Myocyte (in vitro differentiated cells): ENCODE measurements at places on chromosomes 12 and 14. TPM values are rescaled to one million over a fixed set of nuclear protein-coding genes. Genes with fewer than 3 reads are reported as not detected.

DNA sequence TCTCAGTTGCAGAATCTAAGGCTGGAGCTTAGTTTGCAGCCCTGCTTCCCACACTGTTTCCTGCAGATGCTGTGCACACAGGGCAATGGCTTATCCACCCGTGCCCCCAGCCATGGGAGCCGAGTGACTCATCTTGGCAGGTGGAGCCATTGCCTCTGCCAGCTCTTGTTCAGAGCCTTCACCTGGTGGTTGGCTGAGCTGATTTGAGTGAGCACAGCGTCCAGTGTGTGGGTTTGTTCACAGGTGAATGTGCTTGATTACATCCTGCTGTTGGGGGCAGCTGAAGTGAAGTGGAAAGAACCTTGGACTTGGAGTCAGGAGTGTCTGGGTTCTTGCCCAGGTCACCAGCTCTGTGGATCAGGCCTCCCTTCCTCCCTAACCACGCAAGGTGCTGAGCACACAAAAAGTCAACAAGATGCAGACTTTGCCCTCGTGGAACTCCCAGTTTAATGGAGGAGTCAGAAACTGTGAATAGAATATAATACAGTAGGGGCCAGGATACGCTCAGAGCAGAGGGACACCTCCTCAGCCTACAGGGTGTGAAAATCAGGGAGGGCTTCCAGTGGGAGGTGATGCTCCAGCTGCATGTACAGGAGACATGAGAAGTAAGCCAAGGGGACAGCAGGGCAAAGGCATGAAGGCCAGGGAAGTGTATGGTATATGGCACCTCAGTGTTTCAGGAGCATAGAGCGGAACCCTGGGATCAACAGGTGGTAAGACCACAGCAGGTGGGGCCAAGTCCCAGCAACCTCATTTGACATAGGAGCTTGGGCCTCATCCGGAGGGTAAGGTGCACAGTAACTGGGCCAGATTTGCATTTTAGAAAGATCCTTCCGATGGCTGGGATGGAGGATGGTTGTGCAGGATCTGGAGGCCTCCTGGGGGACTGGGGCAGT, 22.8 kb downstream of the JDP2 start:
- DNase-seq, result peak; percentile 61

- DNase-seq, result no peak
These were observed 477.9 kb downstream of the ATP23 start for GRCh38 chr12:58419196-58419760.

GRCh38 chr12:101876322-101876860, 989 bp upstream of the DRAM1 start:
- no peak for DNase-seq

DNA sequence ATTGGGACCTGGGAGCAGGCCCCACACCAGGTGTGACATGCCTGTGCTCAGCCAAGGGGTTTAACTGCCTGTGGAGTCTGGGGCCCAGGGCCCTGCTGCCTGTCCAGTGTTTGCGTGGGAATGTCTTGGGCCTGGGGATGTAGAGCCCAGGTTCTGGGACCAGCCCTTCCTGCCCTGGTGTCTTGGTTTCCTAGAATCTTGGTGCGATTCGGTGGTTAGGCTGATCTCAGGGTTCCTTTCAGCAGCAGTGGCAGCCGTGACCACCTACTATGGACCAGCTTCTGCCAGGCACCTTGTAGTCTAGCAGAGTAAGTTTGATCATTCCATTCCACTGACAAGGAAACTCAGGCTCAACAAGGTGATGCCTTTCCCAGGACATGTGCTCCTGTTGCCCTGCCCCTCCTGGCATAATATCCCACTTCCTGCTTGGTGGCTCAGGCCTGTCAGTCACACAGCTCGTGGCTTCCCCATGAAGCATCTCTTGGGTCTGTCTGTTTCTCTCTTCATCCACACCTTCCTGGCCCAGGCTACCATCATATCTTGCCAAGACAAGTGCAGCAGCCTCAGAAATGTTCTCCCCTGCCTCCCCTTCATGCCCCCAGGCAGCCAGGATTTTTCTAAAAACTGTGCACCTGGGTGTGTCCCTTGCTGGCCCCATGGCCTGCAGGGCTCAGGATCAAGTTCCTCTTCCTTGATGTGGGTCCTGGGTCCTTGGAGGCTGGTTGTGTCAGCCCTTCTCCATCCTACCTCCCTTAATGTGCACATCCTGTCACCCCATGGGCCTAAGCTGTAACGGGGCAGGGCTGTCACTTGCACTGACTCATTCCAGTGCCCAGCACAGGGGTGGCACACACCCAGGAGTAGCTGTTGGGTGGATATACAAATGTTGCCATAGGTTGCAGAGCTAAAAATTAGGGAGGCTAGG, 101.6 kb downstream of the SLC25A47 start:
- DNase-seq, result no peak

GRCh38 chr12:80406253-80406652, 37.8 kb upstream of the PTPRQ start:
- no peak for DNase-seq

DNA sequence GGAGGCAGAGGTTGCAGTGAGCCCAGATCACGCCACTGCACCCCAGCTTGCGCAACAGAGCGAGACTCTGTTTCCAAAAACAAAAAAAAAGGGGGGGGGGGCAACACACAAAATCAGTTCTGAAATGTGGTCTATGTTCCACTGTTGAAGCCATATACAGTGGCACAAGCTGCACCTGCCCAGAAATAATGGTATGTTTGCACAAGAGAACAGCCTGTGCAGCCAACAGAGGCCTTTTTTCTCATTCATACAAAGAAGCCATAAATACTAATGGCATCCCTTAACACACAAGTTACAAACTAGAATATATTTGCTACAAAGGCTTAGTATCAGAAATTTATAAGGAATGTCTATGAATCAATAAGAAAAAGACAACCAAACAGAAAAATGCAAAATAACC, 37.1 kb downstream of the ITPR2 start:
- no peak for DNase-seq

DNA sequence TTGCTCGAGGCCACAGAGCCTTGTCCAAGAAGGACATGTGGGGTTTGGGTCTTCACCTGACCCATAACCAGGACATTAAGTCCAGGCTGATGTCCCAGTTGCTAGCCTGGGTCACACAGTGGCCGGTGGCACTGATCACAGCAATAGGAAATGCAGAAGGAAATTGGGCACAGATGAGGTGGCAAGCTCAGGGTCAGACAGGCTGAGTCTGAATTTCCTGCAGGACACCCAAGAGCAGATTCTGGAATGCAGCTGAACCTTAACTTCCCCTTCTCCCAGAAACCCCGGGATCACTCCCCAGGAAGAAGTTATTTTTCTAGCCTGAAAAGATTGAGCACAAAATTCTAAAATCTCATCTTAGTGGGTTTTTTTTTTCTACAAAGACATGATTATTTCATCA, 199.9 kb downstream of the KSR2 start:
- no peak for DNase-seq

DNA sequence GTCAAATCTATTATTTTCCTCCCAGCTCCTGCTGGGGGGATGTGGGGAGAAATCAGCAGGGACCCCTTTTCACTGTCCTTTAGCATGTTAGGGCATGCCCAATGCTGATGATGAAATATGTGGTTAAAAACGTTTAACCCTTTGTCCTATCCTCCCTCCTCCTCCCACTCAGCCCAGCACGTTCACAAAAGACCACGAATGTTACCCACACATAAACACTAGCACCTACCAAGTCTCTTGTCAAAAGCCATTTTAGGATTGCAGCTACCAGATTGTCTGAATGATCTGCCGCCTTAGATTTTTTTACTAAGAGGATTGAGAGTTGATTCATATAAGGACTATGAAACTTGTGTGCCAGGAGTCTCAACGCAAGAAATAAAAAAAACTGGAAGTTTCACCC, 70.4 kb downstream of the TBK1 start:
- DNase-seq, result peak; percentile 53

GRCh38 chr12:109680264-109681005, 33.2 kb upstream of the FAM222A start:
- no peak for DNase-seq

DNA sequence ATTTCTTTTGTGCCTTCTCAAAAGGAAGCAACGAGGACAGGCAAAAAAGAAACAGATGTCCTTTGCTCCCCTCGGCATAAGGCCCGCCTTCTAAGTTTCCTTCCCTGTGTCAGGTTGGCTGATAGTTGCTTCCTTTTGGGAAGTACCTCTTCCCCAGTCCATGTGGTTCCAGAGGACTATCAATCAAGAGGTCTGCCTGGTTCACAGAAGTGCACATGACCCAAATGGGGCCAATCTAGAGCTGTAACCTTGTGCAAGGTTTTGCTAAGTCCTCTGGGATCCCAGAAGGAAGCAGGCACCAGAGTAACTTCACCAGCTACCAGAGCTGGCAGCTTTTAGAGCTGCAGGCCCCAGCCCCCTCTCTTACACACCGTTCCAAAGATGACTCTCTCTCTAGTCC, 42.6 kb downstream of the TMEM63C start:
- DNase-seq, result no peak

- DNase-seq, result peak; percentile 30
These were observed 565 bp downstream of the CCDC77 start for GRCh38 chr12:402029-402389.

GRCh38 chr12:46217541-46218321, 51.1 kb downstream of the SLC38A1 start:
- no peak for DNase-seq

DNA sequence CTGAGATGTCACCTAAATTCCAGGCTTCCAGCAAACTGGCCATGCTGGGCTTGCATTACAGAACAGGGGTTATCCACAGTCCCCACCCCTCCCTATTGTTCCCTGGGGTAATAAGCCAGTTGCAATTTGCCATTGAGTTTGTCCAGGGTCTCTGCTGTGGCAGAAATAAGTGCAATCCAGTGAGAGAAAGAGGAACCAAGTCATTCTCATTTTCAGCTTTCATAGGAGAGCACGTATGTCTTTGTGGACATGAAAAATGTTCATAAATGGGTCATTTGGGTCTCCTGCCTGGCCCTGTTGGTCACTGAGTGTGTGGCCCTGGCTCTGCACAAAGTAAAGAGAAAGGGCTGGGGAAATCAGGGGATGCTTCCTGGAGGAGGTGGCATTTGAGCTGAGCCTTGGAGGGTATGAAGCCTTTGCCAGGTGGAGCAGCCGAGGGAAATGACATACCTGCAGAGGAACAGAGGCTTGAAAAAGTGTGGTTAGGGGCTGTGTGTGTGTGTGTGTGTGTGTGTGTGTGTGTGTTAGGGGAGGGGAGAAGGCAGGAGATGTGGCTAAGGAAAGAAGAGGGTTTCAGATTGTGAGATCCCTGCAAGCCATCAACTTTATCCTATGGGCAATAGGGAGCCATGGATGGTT, 29.3 kb downstream of the CMKLR1 start:
- no peak for DNase-seq

- DNase-seq, result no peak
These were observed 57.3 kb upstream of the TMEM132D start for GRCh38 chr12:129961091-129961490.

- no peak for DNase-seq
These were observed 39.4 kb upstream of the PPP2R5C start for GRCh38 chr14:101721951-101722661.

DNA sequence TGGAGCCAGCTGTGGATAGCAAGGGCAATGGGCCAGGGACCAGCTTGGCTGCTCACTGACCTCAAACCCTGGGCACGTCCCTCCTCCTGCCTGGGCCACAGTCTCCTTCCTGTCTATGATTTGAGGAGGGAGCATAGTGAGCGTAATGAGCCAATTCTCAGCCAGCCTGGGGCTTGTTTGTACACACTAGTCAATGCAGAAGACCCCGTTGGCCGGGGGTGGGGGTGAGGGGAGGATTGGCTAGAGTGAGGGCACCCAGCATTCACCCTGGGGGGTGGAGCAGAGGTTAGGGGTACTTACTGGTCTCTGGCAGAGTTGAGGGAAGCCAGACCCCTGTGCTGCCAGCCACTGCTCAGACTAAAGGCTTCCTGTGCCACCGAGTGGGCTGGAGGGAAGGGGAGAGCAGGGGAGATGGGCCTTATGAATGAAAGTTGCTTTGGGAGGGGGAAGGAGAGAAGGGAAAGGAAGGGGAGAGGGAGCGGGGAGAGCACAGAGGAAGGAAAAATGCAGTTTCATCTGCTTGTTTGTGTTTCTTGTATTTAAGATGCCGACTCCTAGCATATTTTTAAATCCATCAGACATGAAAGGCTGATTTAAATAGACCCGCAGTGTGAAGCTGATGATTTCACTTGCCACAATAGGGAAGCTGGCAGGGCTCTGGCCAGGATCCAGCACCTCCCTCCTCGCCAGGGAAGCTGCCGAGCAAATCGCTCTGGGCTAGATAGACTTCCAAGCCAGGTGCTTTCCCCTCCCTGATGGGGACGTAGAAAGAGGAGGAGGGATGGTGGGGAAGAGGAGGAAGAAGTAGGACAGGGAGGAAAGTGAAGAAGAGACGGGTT, 114.0 kb downstream of the PRMT8 start:
- peak; percentile 57 for DNase-seq

GRCh38 chr14:86166541-86166940, 636.6 kb downstream of the FLRT2 start:
- peak; percentile 14 for DNase-seq

DNA sequence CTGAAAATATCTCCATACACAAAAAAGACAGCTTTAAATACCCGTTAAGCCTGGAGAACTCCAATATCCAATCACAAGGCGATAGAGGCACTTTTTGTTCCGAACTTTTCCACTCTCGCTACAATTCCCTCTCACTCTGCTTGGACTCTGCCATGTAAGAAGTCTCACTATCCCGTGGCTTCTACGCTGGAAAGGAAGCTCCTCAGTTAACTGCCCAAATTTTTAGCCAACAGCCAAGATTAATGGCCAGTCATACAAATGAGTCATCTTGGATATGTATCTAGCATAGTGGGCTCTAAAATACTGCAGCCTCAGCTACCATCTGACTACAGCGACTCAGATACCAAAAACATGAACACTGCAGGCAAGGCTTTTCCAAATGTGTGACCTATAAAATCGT, 45.5 kb upstream of the RERGL start:
- DNase-seq, result peak; percentile 9

GRCh38 chr12:48512855-48513254, 12.6 kb upstream of the OR8S1 start:
- DNase-seq, result no peak

- DNase-seq, result peak; percentile 62
These were observed 59.4 kb downstream of the TSPAN11 start for GRCh38 chr12:30985814-30986452.

DNA sequence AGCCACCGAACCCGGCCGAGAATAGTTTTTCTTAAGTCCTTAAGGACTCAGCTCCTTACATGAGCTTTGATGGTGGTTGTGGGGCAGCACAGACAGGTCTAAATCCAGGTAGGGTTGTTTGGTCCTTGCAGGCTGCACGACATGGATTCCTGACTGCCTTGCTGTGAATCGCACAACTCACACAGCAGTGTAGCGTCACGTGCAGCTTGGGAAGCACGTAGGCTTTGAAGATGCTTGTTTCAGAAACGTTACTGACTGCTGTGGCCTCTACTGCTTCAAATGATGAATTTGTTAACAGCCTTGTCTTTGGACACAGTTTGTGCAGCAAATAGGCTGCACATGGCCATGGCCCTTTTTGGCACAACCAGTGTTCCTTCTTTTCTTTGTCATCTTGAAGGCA, 29.9 kb downstream of the ZBTB42 start:
- no peak for DNase-seq

NR1H4 gene
- not detected in 2 replicates for total RNA-seq

CPNE8 gene
- not detected in 2 replicates for total RNA-seq

KRT79 gene
- not detected in 2 replicates for total RNA-seq

KRT82 gene
- not detected in 2 replicates for total RNA-seq

DUSP16 gene
- total RNA-seq, result 5.7 and 7.2 TPM in 2 replicates

TMEM263 gene
- 77.9 and 105 TPM in 2 replicates for total RNA-seq

SENP1 gene
- 10.9 and 14.0 TPM in 2 replicates for total RNA-seq

LRP1-AS gene
- not detected in 2 replicates for total RNA-seq

C3AR1 gene
- total RNA-seq, result 0.08 TPM in 1 of 2 replicates, not detected in the other

SERPINA6 gene
- not detected in 2 replicates for total RNA-seq
